ENCODE measurements at places on chromosomes 6 and 20.

DNA sequence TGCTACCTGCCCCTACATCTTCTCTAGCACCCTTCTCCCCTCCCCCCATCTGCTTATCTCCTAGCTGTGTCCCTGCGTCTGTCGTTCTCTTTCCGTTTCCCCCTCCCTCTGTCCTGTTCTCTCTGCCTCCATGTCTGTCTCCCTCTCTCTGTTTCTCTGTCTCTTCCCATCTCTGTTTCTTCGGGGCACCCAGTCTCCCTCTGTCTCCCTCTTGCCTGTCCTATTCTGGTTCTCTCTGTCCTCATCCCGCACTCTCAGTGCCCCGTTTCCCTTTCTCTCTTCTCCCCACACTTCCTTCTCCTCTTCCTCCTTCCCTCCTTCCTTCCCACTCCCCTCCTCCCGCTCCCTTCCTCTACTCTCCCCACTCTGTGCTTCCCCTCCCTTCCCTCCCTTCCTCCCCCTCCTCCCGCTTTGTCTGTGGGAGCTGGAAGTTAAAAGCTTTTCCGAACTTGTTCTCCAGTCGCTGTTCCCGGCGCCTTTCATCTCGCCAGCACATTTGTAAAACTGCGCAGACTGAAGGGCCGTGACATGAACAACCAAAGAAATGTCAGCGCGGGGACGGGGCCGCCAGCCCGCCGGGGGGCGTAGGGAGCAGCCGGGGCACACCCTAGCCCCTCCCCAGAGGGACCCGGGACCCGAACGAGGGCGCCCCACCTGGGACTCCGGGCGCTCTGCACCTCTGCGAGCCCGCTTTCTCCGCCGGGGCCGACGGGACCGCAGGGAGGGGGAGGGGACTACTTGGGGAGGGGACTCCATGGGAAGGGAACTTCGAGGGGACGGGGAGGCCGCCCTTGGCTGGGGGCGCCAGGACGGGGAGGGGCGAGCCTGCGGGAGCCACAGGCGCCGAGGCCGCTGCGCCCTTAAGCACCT, 4.0 kb upstream of the CDH22 start:
- DNase-seq, result no peak

GRCh38 chr6:37521674-37522073, 22.0 kb upstream of the CCDC167 start:
- no peak for DNase-seq

GRCh38 chr6:107633680-107634323, 143.9 kb downstream of the SOBP start:
- no peak for DNase-seq

- DNase-seq, result peak; percentile 6
Observed at GRCh38 chr20:43243672-43244269, 54.1 kb upstream of the PTPRT start.

- no peak for DNase-seq
Observed at GRCh38 chr20:23244156-23244915, 106.3 kb upstream of the NXT1 start.

- DNase-seq, result no peak
Observed at GRCh38 chr20:50202677-50203076, 12.0 kb downstream of the CEBPB start.

DNA sequence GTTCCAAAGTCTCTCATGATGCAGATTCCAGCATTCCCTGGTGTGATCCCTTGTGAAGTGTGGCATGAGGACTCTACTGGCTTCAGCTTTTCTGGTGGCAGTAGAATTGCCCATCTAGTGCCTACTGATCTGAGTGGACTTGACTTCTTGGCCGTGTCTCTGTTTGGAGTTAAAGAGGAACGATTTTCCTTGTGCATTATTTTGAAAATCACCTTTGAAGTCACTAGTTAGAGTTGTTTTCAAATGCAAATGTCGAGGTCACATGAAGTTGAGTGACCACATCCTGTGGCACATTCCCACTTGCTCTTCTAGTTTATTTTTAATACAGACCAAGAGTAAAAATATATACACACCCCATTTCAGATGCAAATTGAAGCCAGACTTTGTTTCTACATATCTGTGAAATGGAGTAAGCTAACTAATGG, 270.7 kb upstream of the TAB2 start:
- DNase-seq, result no peak

DNA sequence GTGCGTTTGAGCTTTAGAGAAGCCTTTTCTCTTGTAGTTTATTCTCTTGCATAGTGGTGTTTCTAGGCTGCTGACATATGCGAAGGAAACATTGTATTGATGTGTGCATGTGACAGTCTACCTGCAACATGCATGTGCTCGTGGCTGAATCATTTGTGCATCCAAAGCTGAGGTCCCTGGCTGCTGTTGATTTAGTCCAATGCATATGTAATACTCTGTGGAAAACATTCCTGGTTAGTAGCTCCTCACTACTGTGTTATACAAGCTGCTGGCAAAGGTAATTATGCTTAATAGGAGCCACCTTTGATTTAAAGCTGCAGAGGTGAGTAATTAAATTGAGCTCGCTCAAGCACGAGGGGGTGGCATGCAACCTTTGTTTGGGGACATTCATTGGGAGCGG, 24.5 kb downstream of the TSHZ2 start:
- DNase-seq, result no peak

DNA sequence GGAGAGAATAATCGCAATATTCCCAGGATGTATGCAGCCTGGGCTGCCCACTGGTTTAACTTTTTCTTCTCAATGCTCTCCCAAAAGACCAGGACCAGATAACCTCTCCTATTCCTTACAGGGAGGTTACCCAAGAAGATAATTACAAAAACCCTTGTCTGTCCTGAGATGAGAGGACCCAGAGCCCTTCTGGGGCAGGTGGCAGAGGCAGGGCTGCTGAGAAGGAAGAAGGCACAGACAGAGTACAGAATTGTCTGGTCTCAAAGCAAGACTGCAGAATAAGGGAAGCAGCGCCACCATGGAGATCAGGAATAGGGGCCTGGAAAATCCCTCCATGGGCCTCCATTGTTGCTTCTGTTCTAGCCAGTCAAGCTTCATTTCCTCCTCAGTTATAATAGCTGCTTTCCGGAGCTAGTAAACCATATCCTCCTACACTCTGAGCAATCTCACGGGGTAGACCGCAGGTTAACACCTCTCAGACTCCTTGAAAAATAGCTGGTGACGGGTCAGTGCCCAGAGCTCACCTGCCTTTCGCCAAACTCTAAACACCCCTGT, 463 bp upstream of the HLA-DMB start:
- DNase-seq, result no peak

Data from NCI-H1092 treated with DMSO at 0.1 percent for 48 hours (cell line).